Heart left ventricle (tissue), 16 donors: ENCODE measurements at places on chromosomes 16 and 17.

DNA sequence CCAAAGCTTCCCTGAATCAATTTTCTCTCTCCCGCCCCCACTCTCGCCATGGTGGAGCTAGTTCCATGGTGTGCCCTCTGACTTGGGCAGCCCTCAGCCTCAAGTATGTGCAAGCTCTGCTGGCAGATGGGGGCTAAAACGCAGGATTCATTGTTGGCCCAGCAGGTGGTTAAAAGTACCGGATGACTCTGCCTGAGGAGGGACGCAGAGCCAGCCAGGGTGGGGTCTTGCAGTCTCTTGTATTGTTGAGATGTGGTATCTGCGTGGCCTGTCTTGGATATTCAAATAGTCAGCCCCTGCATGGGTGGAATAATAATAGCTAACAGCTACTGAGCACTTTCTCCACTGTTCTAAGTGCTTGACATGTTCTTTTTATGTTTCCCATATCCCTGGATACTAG, 36.7 kb upstream of the CPNE2 start:
- DNase-seq, result no peak

- DNase-seq, result peak; percentile 43
Measured at GRCh38 chr16:55035029-55035428, 104.4 kb downstream of the IRX5 start.

- no peak for DNase-seq
Measured at GRCh38 chr16:19746561-19746960, 28.5 kb downstream of the IQCK start.

DNA sequence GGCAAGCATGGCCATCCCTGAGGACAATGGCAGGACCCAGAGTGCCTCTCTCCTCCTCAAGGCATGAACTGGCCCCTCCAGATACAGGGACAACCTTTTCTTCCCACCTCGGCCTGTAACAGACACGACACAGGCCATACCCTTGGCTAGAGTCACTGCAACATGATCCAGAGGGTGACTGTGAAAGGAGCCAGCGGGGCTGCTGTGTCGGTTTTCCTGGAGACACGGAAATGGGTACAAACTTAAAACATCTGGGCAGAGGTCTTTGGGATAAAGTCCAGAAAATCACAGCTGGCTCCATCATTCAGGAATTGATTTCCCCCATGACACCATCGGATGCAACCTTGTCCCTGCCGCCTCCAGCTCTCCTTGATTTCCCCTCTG, 5.3 kb downstream of the CEP295NL start:
- no peak for DNase-seq

DNA sequence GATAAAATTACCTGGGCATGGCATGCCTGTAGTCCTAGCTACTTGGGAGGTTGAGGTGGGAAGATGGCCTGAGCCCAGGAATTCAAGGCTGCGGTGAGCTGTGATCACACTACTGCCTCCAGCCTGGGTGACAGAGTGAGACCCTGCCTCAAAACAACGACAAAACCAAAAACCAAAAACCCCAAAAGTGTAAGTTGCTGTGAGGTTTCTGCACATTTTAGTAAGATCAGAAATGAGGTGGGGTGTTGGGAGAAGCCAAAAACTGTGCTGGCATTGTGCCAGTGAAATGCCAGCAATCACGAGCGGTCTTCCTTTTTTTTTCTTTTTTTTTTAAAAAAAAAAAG, 114.6 kb downstream of the PITPNC1 start:
- DNase-seq, result no peak

- peak; percentile 82 for DNase-seq
Measured at GRCh38 chr17:39676198-39676819, 8.1 kb downstream of the PNMT start.

DNA sequence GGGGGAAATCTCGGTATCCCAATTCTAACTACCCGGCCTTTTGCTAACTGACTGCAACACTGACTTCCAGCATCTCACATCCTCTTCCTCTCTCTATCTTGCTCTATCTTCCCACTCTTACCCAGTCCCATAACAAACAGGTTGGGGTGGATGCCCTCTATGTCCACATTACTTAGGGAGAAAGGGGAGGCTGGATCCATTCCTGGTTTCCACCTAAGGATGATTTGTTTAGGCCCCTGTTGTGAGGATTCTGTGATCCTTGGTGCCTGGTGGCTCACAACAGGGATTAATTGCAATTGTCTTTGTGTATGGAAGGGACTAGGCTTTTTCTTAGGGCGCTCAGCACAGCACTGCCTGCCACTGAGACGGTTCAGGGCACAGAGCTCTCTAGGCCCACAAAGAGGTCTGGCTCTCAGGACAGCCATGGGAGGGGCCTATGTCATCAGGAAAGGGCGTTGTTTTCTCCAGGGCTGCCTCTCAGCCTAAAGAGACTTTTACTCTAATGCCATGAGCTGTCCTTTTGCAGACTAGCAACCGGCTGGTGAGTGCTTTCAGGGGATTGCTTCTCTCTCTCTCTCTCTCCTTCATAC, 612.1 kb upstream of the SALL1 start:
- DNase-seq, result no peak

- DNase-seq, result no peak
Measured at GRCh38 chr16:4617880-4618279, 3.2 kb upstream of the UBALD1 start.

- no peak for DNase-seq
Measured at GRCh38 chr16:69384974-69385373, 833 bp downstream of the TERF2 start.

DNA sequence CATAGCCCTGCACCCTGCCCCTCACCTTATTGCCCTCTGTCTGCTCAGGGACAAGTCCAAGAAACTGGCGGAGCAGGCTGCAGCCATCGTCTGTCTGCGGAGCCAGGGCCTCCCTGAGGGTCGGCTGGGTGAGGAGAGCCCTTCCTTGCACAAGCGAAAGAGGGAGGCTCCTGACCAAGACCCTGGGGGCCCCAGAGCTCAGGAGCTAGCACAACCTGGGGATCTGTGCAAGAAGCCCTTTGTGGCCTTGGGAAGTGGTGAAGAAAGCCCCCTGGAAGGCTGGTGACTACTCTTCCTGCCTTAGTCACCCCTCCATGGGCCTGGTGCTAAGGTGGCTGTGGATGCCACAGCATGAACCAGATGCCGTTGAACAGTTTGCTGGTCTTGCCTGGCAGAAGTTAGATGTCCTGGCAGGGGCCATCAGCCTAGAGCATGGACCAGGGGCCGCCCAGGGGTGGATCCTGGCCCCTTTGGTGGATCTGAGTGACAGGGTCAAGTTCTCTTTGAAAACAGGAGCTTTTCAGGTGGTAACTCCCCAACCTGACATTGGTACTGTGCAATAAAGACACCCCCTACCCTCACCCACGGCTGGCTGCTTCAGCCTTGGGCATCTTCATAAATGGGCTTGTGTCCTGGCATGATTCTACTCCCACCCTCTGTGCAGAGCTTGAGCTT, 6.3 kb upstream of the NFATC3 start:
- no peak for DNase-seq

GRCh38 chr17:81803728-81804558, at the start of gene GCGR:
Gene GCGR (plus strand): TSS chr17:81804150. CDS start chr17:81809019, 4,869 bp downstream.
- no peak for DNase-seq

- DNase-seq, result no peak
Measured at GRCh38 chr16:83794860-83795554, 12.8 kb upstream of the HSBP1 start.

DNA sequence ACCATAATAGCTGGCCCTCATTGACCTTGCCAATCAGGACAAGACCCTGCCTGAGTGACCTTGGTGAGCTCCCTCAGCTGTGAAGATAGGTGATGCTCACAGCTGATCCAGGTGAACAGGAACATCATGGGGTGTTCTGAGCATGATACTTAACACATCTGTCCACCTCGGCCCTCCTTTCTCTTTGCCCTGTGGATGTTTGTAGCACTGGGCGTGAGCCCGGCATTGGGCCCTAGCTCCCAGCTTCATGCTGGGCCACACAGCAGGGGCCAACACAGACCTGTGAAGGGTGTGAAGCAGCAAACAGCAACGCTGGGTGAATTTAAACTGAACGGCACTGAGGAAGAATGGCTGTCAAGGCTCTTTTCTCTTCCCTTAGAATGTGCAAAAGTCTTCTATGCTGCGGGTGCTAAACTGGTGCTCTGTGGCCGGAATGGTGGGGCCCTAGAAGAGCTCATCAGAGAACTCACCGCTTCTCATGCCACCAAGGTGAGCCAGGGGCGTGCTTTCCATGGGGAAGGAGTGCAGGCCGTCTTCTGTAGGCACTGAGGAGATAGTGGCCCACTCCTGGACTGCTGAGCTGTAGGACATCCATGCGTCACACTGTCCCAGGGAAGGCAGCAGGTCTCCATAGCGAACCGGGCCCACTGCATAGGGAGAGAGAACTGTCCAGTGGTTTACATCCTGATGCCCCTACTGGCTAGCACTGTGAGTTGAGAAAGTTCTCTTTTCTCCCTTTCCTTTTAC, 35.9 kb downstream of the TMEM11 start:
- no peak for DNase-seq

DNA sequence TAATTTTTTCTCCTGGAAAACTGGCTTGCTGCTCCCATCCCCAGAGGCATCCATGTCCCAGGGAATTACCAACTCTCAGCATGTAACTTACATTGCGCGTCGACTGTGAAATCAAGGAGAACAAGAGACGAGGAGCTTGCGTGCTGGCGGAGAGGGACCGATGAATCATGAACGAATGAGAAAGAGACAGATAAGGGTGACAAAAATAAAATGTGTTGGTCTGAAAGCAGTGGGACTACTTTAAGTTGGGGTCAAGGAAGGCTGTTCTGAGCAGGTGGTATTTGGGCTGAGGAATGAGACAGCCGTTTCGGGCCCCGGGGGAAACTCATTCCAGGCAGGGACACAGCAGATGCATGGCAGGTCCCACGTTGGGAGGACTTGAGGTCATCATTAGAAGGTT, 22.5 kb downstream of the ABAT start:
- no peak for DNase-seq

DNA sequence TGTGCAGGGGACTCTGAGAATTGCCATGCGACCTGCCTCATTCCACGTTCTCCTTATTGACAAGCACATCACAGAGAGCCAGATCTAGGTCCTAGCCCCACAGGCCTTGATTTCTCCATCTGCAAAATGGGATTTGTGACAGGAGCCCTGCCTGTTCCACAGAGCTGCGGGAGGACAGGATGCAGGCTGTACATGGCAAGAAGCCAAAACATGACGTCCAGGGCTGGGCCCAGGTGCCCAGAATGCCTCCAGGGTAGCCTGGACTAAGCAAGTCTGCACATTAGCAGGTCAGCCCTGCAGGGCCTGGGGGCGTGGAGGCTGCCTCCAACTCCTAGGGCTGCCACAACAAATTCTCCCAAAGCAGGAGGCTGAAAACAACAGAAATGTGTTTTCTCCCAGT, 235.7 kb upstream of the SDK2 start:
- no peak for DNase-seq

- DNase-seq, result no peak
Measured at GRCh38 chr17:62827746-62828485, 19.8 kb upstream of the MARCHF10 start.

- peak; percentile 81 for DNase-seq
Measured at GRCh38 chr17:77829843-77830799, 128.4 kb upstream of the TNRC6C start.

- peak; percentile 68 for DNase-seq
Measured at GRCh38 chr17:48541577-48542113, 3.3 kb downstream of the HOXB2 start.

DNA sequence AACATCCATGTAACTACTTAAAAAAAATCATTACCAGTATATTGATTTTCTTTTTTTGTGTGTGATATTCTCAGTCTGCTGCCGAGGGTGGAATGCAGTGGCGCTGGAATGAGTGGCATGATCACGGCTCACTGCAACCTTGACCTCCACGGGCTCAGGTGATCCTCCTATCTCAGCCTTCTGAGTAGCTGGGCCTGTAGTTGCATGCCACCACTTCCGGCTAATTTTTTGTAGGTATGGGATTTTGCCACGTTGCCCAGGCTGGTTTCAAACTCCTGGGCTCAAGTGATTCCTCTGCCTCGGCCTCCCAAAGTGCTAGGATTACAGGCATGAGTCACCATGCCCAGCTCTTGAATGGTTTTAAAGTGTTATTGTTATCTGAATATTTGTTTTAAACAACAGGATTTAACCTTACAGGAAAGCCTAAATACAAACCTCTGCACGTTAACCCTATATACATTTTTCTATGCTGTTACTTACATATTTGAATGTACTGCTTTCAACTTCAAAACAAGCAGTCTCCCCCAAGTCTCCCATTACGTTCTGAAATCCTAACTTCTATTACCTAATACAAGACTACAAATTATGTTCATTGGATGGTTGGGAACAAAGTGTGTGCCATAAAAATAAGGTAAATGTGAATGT, 61.7 kb downstream of the KPNA2 start:
- no peak for DNase-seq

DNA sequence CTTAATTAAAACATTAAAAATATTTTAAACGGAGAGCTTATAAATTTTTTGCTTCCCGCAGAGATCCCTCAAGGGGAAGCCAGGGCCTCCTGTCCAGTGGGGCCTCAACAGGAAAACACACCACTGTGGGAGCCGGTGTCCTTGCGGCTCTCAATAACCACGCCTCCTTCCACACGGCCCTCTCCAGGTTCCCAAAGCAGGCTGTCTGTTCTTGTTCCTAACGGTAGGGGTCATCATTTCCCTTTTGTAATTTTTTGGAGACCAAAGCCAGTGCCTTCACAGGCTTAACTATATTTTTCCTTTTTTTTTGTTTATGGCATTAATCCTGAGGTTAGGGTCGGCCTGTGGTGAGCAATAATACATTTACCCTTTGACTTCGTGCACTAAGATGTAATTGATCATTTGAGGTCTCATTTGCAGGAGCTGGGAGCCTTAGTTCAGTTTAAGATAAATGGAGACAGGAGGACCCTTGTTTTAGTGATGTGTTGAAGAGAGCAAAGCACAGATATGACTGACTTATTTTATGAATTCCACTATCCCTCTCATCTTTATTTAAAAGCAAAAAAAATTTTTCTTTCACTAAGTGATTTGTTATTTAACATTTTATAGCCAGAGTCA, 77.5 kb upstream of the N4BP1 start:
- DNase-seq, result peak; percentile 27

GRCh38 chr17:45873728-45874127, 20.6 kb upstream of the MAPT start:
- no peak for DNase-seq
